ENCODE measurements at places on chromosomes 3 and 15.

DNA sequence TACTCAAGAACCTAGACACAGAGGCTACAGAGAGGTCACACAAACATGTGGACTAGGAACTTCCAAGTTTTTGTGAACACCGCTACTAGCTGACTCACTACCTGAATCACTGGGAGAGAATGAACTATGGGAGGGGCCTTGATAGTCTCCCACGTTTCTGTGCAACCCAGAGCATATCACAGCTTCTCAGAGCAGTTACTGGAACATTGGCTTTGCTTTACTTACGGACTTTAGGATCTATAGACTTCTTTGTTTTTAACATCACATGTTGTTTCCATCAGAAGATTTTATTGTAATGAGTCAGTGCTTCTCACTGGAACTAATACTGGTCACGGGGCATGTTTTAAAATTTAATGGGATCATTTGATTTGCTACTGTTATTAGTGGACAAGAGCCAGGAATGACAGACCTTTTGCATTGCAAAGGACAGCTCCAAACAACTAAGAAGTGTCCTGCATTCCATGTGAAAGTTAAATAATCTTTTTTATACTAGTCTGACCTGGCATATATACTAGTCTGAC lies 35.6 kb downstream of the RTP4 start:
- no peak for DNase-seq

GRCh38 chr15:98923171-98923570 lies 84.4 kb downstream of the PGPEP1L start:
- no peak for DNase-seq

GRCh38 chr15:83769411-83769999 lies 115.6 kb downstream of the ADAMTSL3 start:
- no peak for DNase-seq

- DNase-seq: no peak
Measured at GRCh38 chr15:78004919-78005634, 72.4 kb downstream of the TBC1D2B start.

- DNase-seq: no peak
Measured at GRCh38 chr3:197088370-197088769, 58.8 kb upstream of the MELTF start.
